ENCODE measurements at places on chromosomes 12 and 14.

DNA sequence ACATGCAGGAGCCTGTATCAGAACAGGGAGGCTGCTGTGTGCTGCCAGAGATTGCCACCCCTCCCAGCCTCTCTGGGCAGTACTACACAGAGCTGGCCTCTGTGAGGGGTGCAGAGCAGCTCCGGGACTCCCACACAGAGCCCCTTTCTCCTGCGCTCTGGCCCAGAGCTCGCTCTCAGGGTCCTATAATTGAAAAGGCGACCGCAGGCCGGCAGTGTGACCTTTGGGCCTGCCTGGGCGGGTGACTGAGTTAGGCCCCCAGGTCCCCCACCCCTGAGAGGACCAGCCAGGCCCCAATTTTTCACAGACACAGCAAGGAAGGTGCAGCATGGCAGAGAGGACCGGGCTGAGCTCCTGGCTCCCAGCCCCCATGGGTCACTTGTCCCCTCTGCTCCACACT lies 136.4 kb downstream of the ZFP36L1 start:
- no peak for DNase-seq

DNA sequence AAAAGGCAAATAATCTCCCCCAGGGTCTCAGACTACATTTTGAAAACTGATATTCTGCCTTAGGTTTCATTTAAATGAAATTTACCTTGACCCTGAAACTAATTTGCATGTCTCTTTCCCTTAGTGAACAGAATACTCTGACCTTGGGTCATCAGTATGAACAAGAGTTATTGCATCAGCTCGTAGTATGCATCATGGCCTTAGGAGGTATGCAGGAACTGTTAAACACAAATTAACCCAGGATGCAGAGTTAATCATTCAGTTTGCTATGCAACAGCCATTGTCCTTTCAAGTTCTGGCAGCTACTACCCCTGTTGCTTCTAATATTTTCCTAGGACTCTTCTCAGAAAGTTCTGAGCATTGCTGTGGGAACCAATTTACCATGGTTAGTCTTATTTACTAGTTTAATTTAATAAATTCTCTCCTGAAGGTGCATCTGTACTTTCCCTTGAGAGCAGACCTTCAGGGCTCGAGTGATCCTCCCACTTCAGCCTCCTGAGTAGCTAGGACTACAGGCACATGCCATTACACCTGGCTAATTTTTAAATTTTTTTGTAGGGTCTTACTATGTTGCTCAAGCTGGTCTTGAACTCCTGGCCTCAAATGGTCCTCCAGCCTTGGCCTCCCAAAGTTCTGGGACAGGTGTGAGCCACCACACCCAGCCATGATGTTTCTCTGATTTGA lies 126.7 kb downstream of the TTC6 start:
- no peak for DNase-seq

GRCh38 chr14:104357689-104358527 lies 219.5 kb downstream of the KIF26A start:
- DNase-seq = no peak

GRCh38 chr12:130956456-130957303 lies 3.0 kb downstream of the ADGRD1 start:
- DNase-seq = no peak

- DNase-seq = no peak
Measured at GRCh38 chr14:76346391-76347160, 29.4 kb upstream of the ESRRB start.

DNA sequence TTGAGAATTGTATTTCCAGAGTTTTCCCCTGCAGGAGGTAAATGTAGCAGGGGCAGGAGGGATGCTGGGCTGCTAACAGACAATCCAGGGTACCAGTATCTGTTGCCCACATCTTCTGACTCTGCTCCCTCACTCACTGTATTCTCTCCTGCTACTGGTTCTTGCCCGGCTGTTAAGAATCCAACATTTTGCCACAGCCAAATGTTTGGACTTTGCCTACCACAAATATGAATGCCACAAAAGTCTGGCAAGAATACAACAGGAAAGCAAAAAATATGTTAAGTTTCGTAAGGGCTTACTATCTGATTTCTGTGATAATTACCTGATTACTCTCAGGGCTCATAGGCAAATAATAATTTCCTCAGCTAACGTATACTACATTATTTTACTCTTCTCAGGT lies 160.0 kb downstream of the BCAT1 start:
- no peak for DNase-seq

- no peak for DNase-seq
Measured at GRCh38 chr14:61927060-61927459, 164.8 kb downstream of the SNAPC1 start.

- no peak for DNase-seq
Measured at GRCh38 chr12:50112456-50113218, 601 bp downstream of the COX14 start.

- no peak for DNase-seq
Measured at GRCh38 chr14:47442211-47442610, 233.2 kb downstream of the MDGA2 start.

DNA sequence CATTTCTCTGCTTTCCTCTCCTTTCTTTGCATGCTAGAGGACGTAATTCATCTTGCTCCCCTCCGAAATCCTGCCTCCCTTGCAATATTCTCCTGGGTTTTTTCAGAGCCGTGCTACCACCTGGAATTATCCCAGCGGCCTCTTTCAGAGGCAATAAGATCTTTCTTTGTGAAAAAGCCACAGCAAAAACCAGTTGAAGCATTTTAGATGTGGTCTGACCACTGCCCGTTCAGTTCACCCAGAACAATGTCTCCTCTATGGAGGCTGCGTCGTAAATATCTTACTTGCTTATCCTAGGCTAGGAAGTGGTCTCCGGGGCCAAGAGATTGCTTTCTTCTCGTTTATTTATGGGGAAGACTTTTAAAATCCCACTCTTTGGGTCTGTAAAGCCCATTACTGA lies 85.8 kb downstream of the TBX5 start:
- no peak for DNase-seq

All from CD4-positive, alpha-beta T cell (primary cell).